ENCODE measurements at places on chromosomes 16 and 17. TPM values are rescaled to one million over a fixed set of nuclear protein-coding genes. Genes with fewer than 3 reads are reported as not detected.

Gene PRRT2
- polyA plus RNA-seq, result 14.7 TPM

DNA sequence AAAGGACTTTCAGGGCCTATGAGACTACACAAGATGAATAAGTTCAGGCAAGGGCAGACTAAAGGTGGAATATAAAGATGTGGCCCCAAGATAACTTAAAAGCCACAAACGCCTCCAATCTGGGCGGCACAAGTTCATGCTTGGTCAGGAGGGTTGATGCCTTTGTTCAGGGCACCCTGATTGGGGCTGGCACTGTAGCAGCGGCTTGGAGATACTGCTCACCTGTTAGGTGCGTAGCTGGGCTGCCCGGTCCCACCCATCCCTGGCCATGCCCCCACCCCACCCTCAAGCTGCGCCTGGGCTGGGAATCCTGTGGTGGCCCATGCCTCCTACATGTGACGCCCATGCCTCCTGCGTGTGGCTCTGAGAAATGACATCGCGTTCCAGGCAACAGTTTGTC lies 12.5 kb upstream of the SLC13A2 start:
- DNase-seq, result no peak

DNA sequence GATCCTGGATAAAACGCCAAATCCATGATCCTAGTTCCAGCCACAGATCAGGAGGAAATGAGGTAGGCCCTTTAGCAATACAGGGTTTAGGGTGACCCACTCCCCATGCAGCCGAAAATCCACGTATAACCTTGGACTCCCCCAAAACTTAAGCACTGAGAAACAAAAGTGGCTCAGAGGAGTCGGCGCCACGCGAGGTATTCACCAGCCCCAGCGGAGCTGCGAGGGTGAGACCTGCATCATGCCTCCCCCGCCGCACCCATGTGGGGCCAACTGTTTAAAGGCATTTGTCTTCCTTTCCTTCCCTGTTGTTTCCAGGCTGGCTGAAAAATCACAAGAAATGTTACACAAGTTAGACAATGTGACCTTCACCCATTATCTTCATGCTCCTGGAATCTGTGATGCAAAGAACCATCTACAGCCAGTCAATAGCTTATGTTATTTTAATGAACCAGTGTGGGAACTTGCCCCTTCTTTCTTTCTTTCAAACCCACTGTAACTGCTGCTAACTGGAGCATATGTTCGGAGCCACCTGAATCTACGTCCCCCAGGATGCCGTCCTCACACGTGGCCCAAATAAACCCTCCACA lies 98.2 kb upstream of the METRNL start:
- no peak for DNase-seq

DNA sequence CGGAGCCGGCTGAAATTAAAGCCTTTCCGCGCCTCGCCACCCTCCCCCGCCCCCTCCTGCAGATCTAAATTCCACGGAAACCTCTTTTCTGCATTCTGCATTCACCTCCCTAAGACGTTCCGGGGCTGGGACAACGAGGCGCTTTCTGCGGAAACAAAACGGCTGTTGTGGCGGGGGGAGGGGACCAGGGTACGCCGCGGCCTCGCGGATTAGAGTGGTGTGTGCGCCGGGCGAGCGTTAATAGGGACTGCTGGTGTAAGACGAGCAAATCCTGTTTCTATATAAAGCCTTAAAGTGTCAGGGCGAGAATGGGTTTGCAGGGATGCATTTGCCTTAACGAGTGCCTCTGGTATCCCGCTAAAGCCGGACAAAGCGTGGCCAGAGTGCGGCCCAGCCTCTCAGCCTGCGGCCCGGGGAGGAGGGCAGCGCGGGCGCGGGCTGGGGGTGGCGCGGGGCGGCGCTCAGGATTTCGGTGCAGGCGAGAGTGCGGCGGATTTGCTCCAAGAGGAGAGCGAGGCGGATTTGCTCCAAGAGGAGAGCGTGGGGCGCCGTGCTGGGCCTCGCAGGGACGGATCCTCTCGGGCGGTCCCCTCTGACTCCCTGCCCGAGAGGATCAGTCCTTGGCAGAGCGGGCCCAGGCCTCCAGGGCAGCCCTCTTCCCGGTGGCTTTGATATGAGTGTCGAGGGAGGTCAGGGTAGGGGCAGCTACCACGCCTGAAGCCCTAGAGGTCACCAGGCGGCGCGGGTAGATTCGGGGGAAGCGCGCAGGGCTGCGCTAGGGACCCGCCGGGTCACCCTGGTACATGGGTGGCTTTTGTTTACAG lies 5.1 kb downstream of the BAHCC1 start:
- DNase-seq, result no peak

DNA sequence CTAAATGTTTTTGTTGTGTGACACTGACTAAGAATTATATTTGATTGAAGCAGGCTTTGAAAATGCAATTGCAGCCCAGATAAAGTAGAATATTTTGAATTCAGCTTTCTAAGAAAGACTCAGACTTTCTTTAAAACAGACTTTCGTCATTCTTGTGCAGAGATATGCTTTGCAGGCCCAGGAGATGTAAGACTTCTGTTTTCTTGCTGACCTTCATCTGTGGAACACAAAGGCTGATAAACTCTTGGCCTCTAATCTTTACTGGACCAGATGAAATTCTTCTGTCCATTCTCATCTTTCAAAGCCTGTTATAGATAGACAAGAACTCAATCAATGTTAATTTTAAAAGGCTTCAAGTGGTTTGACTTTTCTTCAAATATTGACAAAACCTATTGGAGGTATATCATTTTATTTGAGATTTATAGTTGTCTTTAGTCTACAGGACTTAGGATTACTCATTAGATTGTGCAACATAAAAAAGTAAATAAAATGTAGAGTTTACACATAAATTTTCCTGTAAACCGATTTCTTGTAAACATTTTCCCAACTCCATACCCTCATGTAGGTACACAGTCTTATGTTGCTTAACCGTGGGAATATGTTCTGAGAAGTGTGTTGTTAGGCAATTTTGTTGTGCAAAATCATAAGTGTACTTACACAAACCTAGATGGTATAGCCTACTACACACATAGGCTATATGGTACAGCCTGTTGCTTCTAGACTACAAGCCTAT lies 94.2 kb downstream of the MAP2K4 start:
- no peak for DNase-seq

DNA sequence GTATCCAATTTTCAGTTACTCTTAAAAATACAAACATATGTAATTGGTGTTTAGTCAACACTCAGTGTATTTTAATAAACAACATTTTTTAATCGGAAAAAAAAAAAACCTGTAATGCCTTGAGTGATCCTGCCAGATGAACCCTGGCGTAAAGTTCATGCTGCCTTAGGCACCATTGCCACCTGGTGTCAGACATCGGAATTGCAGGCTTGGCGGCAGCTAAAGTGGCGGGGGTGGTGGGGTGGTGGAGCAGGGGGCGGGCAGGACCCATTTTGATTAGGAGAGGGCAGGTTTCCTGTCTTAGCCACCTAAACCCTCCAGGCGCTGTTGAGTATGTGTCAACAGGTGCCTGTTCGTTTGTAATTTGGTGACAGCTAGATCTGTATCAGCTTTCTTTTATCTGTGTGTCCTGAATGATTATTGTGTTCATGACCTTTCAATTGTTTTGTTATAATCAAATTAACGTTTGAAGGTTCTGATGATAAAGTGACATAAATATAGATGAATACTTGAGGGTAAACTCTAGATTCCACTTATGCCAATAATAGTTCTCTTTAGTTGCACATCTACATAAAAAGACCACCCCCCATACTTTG lies 588.7 kb downstream of the CDH13 start:
- DNase-seq, result no peak
